MCF 10A (cell line): ENCODE measurements at places on chromosomes 3 and 15. TPM values are rescaled to one million over a fixed set of nuclear protein-coding genes. Genes with fewer than 3 reads are reported as not detected.

DNA sequence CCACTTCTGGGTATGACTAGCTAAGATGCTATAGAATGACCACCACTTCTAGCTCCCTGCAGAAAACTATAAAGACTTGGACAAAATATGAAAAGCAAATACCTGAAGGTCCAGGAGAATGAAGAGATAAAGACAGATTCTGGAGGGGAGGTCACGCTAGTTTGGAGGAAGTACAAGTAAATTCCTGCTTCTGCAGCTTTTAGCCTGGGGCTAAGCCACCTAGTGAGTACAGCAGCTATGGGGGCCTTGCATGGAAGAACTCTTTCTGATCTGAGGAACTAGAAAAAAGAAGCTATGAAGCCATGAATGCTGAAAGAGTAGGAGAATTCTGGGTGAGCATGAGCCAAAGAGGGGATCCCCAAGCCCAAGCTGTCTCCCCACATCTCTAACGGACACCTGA lies 29.8 kb downstream of the NRG4 start:
- H3K27me3 ChIP-seq: no peaks in the 10 kb centered on the region
- H3K4me1 ChIP-seq: no peaks in the 10 kb centered on the region
- no peaks in the 10 kb centered on the region for H3K36me3 ChIP-seq
- no peak for DNase-seq
- H3K4me3 ChIP-seq: no peak overlapping the region

Gene HAPLN3
- total RNA-seq: 4.1 and 5.0 TPM in 2 replicates

- peaks cover 36% of the 10 kb centered on the region for H3K36me3 ChIP-seq
- no peaks in the 10 kb centered on the region for H3K27me3 ChIP-seq
- peak overlapping the region; percentile 87 for H3K27ac ChIP-seq
- H3K4me1 ChIP-seq: peaks cover 19% of the 10 kb centered on the region
- DNase-seq: no peak
- peak overlapping the region; percentile 97 for H3K4me3 ChIP-seq
These were observed 1.7 kb upstream of the HES1 start for GRCh38 chr3:194134231-194134756.

- H3K27ac ChIP-seq: no peak overlapping the region
- H3K4me3 ChIP-seq: no peak overlapping the region
- no peaks in the 10 kb centered on the region for H3K36me3 ChIP-seq
- H3K27me3 ChIP-seq: no peaks in the 10 kb centered on the region
- DNase-seq: peak; percentile 4
These were observed 314.1 kb upstream of the IL12A start for GRCh38 chr3:159674583-159674982.

GRCh38 chr3:11328196-11328945 lies 56.2 kb downstream of the ATG7 start:
- H3K4me3 ChIP-seq: no peak overlapping the region
- no peak overlapping the region for H3K27ac ChIP-seq
- H3K4me1 ChIP-seq: no peaks in the 10 kb centered on the region
- H3K27me3 ChIP-seq: no peaks in the 10 kb centered on the region

DNA sequence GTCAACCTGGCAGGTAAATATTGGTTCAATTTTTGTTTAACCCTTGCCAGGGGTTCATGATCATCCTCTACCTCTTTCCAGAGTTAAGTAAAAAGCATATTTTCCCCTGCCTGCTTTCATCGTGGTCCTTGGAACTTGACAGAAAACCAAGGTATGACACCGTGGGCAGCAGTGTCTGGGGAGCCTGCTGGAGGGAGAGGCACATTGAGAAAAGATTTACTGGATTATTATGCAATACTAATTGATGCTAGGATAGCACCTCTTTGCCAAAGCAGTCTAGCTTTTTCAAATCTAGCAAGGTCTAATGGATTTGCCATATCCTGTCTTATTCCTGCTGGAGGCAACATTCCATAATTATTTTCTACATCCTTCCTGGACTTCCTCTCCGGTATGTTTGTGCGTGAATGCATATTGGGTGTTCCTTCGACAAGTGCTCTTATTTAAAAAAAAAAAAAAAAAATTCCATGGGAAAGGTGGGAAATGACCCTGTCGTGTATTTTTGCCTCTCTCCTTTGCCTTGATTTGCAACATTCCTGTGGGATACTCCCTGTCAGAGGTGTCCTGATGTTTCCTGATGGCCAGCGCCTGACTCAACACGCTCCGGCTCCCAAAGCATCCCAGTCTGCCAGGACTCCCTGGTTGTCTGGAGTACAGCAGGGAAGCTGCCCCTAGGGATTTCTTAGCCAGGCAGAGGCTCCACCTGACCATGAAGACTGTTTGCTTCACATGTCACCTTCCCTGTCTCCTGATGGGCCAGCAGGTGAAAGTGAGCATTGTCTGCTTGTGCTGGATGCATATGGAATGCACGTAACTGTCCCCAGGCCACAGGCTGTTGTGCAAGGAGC lies 6.3 kb downstream of the BHLHE40 start:
- H3K27me3 ChIP-seq: no peaks in the 10 kb centered on the region
- no peak overlapping the region for H3K27ac ChIP-seq
- DNase-seq: peak; percentile 89
- no peak overlapping the region for H3K4me3 ChIP-seq
- peaks cover 46% of the 10 kb centered on the region for H3K4me1 ChIP-seq

GRCh38 chr15:33094336-33094735 lies 100.2 kb downstream of the FMN1 start:
- no peaks in the 10 kb centered on the region for H3K4me1 ChIP-seq
- H3K4me3 ChIP-seq: no peak overlapping the region
- H3K36me3 ChIP-seq: no peaks in the 10 kb centered on the region
- H3K27ac ChIP-seq: no peak overlapping the region
- H3K27me3 ChIP-seq: no peaks in the 10 kb centered on the region
